RWPE2 (cell line): ENCODE measurements at places on chromosomes 4 and X.

DNA sequence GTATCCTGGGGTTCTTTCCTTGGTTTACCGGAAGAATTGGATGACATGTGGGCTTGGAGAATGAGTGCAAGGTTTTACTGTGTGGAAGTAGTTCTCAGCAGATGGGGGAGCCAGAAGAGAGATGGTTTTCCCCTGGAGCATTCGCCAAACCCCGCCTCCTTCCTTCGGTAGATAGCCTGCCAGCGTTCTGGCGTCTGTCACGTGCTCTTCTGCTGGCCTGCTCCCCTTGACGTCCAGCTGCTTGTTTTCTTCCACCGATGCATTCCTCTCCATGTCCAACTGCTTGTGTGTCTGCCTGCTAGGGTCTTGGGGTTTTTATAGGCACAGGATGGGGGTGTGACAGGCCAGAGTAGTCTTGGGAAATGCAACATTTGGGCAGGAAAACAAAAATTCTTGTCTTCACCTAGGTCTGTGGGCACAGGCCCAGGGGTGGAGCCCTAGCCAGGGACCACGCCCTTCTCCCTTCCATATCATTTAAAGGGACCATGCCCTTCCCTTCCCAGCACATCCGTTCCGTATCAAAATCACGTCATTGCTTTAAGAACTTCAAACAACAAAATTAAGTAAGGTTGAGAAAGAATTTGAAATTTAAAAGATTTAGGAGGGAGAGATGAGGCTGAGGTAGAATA is 538.7 kb upstream of the SMIM31 start:
- DNase-seq = no peak

DNA sequence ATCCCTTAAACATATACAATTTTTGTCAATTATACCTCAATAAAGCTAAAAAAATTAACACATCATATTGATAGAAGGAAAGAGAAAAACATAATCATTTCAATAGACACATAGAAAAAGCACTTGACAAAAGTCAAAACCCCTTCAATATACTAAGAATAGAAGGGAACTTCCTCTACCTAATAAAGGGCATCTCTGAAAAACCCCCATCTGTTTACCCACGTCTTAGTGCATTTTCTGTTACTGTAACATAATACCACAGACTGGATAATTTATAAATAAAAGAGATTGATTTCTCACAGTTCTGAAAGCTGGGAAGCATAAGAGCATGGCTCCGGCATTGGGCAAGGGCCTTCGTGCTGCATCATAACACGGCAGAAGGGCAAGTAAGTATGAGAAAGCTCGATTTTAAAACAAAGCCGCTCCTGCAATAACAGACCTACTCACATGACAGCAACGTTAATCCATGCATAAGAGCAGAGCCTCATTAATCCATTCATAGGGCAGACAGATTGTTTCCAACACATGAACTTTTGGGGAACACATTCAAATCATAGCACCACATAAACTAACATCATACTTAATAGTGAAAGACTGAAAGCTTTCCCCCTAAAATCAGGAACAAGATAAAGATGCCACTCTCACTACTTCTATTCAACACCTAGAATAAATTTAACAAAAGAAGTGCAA is 15.7 kb downstream of the STEEP1 start:
- no peak for DNase-seq

DNA sequence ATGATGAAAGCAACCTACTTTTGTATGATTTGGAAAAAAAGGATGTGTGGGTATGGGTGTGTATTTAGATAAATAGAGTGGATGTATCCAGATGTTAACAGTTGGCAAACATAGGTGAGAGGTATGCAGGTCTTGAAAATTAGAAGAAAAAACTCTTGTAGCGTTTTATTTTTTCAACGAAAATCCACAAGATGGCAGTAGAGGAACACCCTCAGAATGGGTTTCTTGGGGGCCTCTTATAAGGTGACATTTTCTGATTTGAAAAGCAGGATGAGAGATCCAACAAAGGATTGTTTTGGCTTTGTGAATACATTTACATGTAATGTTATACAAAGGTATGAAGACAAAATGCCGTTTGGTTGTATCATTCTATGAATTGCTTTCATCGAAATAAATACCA is 68.3 kb downstream of the FMR1NB start:
- no peak for DNase-seq

- DNase-seq = no peak
These were observed 30.8 kb downstream of the NDNF start for GRCh38 chr4:121041307-121042090.

DNA sequence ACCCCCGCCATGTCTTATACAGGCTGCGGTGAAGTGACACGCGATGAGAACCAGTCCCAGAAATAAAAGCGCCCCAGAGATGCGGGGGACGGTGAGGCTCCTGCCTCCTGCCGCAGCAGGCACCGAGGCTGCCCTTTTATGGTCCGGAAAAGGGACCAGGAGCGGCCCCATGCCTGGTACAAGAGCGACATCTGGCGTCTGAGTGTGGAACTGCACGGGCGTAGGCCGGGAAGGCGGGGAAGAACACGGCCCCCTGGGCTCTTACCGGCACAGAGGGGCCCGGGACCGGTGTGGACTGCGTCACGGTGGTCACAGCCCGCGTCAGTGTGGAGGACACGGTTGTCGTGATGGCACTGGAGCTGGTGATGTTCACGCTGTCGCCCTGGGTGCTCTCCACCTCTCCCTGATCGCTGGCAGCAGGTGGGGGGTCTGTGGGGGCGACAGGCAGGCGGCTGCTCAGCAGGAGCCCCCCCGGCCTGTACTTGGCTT is 8.9 kb upstream of the RENBP start:
- DNase-seq = no peak

- no peak for DNase-seq
These were observed 6.9 kb downstream of the UBA1 start for GRCh38 chrX:47200385-47201150.

DNA sequence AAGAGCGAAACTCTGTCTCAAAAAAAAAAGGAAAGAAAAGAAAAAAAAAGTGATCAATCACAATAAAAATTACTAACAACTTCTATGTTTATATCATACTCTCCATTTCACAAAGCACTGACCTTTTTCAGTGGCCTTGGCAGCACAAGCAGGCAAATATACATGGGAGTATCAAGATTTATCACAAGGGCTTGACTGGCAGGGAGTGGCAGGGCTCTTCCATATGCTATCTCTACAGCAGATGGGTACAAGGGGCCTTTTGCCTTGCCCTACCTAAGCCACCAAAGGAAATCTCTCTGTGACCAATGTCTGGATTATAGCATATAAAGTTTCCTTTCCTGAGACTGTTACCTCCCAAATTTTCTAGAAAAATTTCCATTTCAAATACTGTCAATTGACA is 24.4 kb downstream of the TSPAN5 start:
- DNase-seq = no peak

GRCh38 chrX:34918856-34919255 is 23.7 kb upstream of the FAM47B start:
- no peak for DNase-seq

- DNase-seq = no peak
These were observed 20.3 kb upstream of the DHX15 start for GRCh38 chr4:24604558-24605214.

DNA sequence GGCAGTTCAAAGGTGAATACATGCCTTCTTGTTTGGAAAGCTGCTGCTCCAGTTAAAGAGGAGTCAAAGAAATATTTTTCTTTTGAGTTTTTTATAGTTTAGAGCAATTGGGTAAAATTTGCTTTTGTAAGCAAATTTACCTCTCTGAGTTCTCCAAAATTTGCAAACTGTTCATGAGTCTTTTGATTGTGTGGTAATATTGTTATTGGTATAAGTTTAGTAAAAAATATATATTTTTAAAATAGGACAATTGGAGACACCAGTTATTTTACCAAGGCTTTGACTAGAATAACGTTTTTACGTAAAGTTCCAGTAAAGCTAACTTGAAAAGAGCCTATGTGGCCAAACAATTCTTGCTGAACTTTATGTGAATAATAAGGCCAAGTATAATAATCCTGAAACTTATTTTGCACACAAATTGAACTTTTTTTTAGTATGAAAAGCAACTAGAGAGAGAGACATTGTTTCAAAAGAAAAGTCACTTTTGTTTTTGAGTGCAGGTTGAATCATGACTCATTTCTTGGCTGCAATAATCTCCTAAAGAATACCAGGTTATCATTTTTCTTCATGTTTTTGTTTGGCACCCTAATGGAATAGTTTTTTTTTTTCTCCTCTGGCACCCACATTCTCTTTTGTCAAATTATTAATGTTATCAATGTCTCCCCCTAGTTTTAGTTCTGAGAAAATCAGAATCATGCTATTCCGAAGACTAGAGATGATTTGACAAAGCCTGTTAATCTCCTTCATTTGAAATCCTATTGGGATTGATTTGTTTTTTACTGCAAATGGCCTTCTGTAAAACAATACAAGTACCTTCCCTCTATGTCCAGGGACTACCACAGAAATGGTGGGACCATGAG is 57.1 kb downstream of the UGT2B10 start:
- no peak for DNase-seq

GRCh38 chr4:151673908-151674520 is 86.8 kb downstream of the GATB start:
- DNase-seq = no peak

DNA sequence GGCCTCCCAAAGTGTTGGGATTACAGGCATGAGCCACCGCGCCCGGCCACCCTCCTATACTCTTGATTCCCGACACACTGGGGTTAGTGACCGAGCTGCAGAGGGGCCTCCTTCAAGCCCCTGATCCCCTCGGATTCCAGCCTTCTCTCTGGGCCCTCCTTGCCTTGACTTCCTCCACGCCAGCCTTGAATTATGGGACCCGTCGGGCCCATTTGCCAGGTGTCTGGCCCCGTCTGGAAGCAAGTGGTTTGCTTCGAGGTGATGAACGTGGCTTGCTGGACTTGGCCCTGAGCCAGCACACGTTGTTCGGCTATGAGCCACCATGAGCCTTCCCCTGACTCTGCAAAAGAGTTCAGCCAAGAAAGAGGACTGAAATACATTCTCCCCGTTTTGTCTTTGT is 37.4 kb upstream of the GRPEL1 start:
- no peak for DNase-seq

DNA sequence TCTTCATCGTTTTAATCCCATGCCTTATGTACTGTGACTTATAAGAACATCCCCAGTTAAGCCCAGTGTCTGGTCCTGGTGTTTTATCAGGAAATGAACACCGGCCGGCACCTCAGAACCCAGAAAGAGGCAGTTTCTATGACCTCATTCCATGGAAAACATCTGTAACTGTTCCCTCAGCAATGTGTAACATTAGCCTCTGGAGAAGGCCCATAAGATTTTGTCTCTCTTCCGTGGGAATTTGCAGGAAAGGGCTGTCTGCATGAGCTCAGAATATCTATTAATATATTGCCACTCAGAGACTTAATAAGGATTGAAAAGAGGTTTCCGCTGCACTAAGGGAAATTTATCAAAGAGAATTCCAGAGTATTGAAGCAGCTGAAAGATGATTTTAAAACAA is 3.1 kb upstream of the TCEANC start:
- no peak for DNase-seq

DNA sequence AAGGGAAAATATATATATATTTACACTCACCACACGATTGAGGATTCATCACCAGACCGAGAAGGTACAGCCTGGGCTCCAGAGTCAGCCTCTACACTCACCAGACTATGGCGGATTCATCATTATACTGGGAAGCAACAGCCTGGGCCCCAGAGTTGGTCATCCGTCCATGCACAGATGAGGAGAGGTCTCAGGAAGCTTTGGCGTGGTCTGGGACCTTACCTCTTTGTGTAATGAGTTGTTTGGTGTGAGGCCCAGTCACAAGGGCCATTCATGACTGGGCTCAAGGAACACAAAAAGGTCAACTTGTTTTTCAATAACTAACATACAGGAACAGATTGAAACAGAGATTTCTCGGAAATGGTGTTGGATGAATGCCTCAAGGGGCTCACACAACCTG is 926.1 kb downstream of the FAM133A start:
- DNase-seq = no peak

GRCh38 chrX:118143578-118143977 is 27.0 kb upstream of the KLHL13 start:
- no peak for DNase-seq

- no peak for DNase-seq
These were observed 1.1 kb upstream of the GPM6A start for GRCh38 chr4:175813204-175813603.

DNA sequence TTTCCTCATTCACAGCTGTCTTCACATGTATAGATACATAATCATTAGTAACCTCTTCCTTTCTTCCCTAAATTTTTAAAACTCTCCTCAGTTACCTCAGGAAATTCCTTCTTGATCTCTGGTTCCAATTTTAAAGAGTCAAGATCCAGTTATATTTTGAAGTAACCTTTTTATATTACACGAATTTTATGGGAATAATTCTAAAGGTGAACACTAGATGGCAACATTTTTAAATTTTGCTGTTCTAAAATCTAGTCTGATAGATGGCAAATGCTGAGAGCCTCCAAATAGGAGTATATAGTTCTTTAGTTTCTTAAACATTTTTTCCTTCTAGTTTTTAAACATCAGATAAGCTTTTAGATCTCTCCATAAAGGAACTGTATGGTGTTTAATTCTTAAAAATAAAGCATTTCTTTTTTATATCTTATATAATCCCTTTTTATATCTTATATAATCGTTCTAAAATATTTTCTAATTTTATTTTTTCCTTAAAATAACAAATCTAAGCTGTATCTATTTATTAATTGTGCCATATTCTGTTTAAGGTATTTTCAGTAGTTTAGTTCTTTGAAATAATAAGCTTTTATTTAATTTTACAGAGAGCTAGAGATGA is 37.9 kb upstream of the PAPSS1 start:
- no peak for DNase-seq

DNA sequence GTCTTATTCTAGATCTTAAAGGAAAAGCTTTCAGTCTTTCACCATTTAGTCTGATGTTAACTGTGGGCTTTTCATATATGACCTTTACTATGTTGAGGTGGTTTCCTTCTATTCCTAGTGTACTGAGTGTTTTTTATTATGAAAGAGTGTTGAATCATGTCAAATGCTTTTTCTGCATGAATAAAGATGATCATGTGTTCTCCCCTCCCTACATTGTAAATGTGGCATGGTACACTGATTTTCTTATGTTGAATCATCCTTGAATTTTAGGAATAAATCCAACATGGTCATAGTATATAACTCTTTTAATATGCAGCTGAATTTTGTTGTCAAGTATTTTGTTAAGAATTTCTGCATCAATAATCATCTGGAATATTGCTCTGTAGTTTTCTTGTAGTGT is 4.3 kb downstream of the CLGN start:
- no peak for DNase-seq

- no peak for DNase-seq
These were observed 30.8 kb upstream of the MXD4 start for GRCh38 chr4:2292646-2293108.

DNA sequence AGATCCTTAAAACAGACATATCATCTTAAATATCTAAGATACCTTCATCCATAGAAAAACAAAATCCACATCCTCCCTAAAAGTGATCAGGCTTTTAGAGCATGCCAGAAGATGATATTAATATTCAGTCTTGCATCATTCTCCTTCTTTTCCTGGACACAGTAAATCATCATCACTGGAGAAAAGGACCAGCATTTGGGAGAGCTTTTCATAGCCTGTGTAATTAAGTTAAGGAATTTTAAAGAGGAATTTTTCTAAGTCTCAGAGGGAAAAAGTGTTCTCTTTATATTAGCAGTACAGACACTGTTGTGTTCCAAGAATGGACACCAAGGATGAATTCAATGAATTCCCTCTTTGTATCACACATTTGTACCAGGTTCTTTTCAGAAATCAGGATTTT is 696 bp downstream of the SCRG1 start:
- DNase-seq = no peak

- DNase-seq = no peak
These were observed 922.5 kb downstream of the RPA4 start for GRCh38 chrX:97806238-97806637.

GRCh38 chrX:9644335-9644734 is 121.3 kb downstream of the GPR143 start:
- DNase-seq = no peak
